ENCODE measurements at places on chromosomes 7 and 10.

DNA sequence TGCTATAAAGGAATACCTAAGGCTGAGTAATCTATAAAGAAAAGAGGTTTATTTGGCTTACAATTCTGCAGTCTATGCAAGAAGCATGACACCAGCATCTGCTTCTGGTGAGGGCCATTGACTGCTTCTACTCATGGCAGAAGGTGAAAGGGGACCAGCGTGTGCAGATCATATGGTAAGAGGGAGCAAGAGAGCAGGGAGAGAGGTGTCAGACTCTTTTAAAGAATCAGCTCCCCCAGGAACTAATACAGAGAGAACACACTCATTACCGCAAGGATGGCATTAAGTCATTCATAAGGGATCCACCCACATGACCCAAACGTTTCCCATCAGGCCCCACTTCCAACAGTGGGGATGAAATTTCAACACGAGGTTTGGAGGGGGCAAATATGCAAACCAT, 3.5 kb upstream of the COL28A1 start:
- DNase-seq: no peak

DNA sequence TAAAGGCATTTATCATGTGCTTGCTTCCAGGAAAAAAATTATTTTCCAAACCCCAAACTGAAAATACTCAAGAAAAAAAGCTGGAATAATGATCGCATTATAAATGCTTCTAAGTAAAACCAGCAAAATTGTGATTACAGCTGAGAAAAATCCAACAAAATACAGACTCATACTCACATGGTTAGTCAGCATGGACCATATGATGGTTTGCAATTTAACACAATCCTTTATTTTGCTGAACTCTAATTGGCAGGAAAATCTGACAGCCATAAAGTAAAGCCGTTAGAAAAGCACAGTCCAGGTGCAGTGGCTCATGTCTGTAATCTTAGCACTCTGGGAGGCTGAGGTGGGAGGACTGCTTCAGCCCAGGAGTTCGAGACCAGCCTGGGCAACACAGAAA, 59.6 kb downstream of the BRI3 start:
- peak; percentile 31 for DNase-seq

DNA sequence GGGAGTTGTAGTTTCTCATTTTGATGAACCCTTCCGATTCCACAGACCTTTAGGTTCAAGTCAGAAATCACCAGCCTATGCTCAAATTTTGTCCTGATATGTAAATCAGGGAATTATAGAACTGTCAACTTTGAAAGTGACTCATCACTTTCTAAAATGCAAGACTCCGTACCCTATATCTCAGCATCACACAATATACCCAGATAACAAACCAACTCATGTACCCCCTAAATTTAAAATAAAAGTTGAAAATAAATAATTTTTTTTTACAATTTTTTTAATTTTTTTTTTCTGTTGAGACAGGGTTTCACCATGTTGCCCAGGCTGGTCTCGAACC, 393 bp upstream of the ARHGAP19 start:
- DNase-seq: no peak

DNA sequence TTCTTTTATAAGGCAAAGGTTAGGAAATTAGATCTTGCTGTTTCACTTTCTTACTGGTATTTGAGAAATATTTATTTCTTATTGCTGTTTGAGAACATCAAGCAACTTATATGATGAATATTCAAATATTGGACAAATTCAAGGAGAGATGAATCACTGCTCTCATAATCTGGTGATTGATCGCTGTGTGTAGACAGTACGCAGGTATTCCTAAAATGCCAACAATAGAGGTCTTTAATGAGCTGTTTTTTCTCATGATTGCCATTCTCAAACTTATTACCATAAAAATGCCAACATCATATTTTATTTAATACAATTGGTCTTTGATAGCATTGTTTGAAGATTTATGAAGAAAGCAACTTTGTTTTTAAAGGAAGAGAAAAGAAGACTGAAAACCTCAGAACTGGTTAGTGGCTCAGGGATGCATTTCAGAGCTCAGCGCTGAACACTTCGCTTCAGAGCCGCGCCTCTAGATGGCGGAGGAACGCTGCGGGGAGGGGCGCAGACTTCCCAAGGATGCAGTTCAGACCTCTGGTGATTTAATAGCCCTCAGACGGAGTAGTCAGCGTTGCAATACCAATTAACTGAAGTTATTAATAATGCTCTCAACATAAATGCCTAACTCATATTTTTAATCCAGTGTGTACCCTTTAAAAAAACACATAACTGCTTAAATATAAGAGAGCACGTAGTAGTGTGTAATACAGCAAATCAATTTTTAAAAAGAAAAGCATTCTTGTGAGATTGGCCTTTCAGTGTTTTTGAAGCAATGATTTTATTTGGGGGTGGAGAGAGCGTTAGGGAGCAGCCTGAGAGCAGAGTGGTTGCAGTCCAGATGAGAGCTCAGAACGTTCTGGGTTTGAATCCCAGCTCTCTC, 38.5 kb upstream of the STEAP4 start:
- no peak for DNase-seq

- DNase-seq: no peak
These were observed 492.5 kb downstream of the XPNPEP1 start for GRCh38 chr10:109430799-109431198.

DNA sequence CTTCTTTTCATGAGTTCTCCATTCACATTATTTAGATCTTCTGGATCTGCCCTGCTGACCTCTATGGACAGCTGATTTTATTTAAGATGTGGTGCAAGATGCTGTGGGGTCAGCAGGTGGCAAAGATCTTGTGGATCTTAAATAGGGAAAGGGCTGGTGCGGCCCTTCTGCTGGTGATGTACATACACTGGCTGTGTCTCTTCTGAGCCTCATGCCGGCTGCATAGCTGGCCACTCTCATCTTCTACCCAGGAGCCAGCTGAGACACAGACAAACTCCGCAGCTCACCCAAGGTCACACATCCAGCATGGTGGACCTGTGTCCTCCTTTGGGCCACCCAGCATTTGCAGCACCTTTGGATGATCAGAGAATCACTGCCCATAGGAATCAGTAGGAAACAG, 9.7 kb downstream of the RBP3 start:
- DNase-seq: no peak

DNA sequence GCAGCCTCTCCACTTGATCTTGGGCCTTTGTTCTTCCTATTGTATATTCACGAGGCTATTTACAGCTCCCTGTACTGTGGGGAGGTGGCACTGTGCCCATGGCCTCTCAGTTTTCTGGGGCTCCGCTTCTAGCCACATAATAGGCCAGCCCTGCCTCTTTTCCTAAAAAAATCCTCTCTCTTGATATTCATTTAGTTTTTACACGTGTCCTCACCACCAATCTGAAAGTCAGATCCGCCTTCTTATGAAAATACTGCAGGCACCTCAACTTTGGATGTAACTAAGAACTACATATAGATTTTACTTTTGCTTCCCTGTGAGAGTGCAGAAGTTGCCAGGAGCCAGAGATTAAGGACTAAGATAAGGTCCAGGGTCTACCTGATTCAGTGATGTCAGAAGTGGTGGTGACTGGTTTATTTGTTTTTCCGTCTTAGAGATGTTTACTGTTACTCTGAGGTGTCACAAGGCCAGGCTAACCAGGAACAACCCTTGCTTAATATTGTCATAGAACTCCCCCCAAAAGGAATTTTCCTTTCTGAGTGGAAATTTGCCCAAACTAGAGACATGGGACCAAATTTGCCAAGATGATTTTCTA, 7.8 kb downstream of the BAMBI start:
- DNase-seq: no peak

DNA sequence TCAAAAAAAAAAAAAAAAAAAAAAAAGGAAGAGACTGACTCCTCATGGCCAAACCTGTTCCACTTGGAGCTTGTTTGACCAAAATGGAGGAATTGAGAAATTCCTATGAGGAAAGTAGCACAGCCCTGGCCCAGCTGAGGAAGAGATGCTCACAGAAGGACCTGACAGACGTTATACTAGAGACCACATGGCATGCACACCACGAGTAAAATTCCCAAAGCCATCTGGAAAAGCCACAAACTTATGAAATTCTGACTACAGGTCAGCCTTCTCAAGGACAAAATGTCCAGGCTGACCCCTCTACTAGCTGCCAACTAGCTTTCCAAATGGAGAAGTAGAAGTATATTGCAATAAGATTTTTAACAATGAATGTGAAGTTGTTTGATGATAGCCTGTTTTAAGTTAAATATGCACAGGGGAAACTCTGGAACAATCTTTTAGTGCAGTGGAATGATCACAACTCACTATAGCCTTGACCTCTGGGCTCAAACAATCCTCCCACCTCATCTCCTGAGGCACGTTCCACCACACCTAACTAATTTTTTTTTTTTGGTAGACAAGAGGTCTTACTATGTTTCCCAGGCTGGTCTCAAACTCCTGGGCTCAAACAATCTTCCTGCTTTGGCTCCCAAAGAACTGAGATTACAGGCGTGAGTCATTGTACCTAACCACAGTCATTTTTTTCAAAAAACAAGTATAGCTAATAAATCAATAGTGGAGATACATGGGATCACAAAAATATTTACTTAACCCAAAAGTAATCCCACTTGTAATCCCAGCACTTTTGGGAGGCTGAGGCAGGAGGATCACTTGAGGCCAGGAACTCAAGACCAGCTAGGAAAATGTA, 75.7 kb downstream of the AKR1D1 start:
- no peak for DNase-seq

DNA sequence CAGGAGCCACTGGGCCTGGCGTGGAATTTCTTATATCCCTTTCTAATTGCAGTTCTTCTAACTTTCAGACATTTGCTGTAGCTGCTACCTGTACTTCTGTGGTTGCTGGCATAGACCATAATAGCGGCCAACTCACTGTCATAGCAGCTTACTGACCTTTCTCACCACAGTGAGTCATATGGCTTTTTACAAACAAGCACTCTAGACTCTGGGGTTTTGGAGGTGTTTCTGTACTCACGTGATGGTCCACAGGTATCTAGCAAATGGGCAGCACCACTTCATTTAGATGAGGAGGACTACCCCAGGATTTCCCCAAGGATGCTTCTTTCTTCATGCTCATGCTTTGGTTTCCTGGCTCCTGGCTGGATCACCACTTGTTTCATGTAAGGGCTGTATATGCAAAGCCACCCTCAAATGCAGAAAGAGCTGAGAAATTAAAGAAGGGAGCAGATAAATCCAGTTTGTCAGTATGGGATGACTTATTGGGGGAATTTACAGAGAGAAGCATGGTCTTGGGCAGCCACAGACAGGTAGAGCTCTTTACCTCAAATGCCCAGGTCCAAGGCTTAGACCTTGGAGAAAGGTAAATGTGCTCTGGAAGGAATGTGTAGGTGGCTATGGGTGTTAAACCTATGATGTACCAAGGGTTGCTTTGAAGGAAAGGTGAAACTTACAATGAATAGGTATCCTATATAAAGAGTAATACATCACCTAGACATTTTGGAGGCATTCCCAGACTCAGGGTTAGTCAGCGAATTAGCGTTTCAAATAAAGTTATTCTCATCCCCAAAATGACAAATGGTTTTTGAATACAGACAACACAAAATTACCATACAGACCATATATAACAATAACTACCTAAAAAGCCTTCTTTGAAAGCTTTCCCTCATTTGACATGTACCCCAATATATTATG, 15.9 kb upstream of the SLC25A16 start:
- DNase-seq: no peak

GRCh38 chr7:100799037-100799896, 28.1 kb downstream of the EPHB4 start:
- DNase-seq: no peak

DNA sequence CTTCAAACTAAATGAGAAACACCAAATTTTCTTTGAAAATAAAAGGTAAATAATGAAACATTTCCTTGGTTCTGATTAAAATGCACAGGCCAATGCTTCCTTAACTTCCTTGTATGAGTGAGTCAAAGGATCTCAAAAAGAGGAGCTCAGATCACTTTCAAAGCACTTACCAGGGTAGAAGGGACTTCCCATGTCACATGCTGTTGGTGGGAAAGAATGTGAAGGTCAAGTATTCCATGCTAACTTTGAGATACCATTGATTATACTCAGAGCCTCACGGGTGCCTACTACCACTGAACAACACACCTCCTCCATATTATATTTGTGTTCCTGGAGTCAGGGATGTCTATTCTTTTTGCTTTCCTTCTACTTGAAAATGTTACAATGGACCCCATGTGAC, 233.5 kb upstream of the KIAA1217 start:
- no peak for DNase-seq

GRCh38 chr7:35695473-35695850, 527 bp upstream of the HERPUD2 start:
- DNase-seq: no peak

GRCh38 chr10:29647478-29647877, 12.7 kb upstream of the SVIL start:
- DNase-seq: no peak

GRCh38 chr10:130941886-130942285, 369.6 kb downstream of the TCERG1L start:
- DNase-seq: no peak

- DNase-seq: no peak
These were observed 15.0 kb upstream of the ARMC3 start for GRCh38 chr10:22912763-22913384.

GRCh38 chr10:45649296-45649695, 23.3 kb downstream of the ZFAND4 start:
- no peak for DNase-seq

- peak; percentile 28 for DNase-seq
These were observed 59.2 kb upstream of the OIT3 start for GRCh38 chr10:72834183-72834825.

DNA sequence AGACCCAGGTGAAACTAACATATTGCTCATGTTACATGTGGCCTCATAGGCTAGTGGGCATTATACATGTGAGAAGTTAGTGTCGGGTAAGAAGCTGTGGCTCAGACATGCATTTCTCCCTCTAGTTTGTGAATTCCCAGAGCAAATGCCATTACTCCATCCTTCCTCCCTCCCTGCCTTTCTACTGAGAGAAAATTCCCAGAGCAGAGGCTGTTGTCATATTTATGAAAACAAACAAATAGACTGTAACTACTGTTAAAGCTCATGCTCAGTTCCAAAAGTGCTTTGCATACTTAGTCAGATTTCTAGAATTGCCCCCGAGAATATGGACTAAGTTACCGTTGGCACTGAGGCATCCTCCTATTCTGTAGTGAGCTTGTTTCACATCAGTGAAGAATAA, 29.0 kb downstream of the ZNRF2 start:
- no peak for DNase-seq

GRCh38 chr7:80533287-80533686, 21.4 kb upstream of the GNAT3 start:
- no peak for DNase-seq

GRCh38 chr7:111783854-111784253, 221.6 kb upstream of the IMMP2L start:
- no peak for DNase-seq

DNA sequence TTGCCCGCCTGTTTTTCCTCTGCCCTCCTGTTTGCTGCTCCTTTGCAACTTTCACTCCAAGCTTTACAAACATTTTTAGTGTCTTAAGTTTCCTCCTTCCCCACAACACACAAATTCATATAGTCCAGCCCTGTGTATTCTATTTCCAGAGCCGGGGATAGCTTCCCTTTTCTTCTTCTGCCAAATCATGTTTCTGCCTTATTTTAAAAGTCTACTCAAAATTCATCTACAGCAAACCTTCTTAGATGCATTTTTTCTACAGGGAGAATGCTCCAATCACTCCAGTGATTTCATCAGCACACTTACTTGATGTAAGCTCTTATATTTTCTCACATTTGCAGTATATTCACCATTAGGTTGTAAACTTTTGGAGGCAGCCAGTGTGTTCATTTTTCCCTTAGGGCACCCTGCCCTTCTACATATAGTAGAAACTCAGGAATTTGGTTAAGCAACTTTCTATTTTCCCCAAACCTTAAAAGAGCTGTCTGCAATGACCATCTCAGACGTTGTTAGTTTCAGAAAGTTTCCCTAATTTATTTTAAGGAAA, 12.4 kb upstream of the ACTA2 start:
- DNase-seq: no peak

GRCh38 chr7:108026647-108027046, 23.7 kb upstream of the LAMB1 start:
- DNase-seq: no peak
